Epithelial cell of prostate (primary cell): ENCODE measurements at places on chromosomes 12 and 14.

GRCh38 chr12:93521225-93522080 lies 51.0 kb upstream of the SOCS2 start:
- DNase-seq: no peak

- DNase-seq: no peak
Measured at GRCh38 chr12:31118347-31119191, 44.9 kb downstream of the DDX11 start.

DNA sequence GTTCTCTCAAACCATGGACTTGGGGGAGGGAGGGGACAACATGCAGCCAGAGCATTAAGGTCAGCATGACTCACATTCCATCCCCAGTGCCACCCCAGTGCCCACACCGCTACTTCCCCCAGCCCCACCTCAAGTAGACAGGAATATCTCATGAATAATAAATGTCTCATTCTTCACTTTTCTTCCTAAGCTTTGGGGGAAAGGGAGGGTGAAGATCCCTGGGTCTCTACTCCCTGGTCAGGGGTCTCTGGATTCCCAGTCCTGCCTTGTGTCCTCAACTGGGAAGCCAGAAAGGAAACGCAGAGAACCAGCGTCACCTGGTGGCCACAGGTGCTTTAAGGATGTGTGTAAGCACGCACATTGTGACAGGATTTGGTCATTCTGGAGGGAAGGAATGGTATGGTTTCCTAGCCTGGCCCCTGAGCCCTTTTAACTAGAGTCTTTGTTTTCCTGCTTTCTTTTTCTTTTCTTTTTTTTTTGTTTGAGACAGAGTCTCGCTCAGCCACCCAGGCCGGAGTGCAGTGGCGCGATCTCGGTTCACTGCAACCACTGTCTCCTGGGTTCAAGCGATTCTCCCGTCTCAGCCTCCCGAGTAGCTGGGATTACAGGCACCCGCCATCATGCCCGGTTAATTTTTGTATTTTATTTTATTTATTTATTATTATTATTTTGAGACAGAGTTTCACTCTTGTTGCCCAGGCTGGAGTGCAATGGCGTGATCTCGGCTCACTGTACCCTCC lies 3.4 kb downstream of the GPR84 start:
- no peak for DNase-seq

DNA sequence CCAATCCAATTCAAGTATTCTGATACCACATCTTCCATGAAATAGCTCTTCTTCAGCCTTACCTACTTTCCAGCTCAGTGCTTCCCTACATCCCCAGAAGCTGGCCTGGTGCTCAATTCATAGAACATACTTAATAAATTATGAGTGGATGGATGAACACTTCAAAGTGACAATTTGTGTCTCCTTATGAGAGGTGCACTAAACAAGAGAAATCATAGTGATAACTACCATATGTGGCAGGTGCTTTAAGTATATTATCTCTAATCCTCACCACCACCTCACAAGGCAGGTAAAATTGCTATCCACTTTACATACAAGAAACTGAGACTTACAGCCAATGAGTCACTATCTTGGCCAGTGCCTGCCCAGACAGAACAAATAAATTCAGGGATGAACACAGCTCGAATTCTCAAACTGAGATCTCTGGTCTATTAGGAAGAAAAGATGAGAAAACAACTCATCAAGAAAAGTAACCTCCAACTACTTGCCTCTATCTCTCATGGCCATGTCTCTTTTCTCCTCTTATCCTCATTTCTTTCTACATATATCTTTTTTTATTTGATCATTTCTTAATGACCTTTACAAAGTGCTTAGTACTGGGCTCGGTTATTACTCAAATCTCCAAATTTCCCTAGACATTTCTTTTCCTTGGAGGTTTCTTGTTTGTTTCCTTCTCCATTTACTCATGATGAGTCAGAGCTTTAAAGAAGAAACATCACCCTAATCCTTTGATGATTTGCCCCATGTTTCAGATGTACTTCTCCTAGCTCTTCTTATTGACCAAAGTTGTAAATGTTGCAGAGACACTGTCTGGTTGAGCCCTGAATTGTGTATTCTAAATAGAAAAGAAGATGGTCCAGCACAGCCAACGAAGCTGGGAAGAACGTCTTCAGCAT lies 161.5 kb downstream of the RPS29 start:
- DNase-seq: no peak

GRCh38 chr12:2501464-2502191 lies 293.1 kb upstream of the FKBP4 start:
- DNase-seq: no peak
